ENCODE measurements at places on chromosomes 7 and 10. TPM values are rescaled to one million over a fixed set of nuclear protein-coding genes. Genes with fewer than 3 reads are reported as not detected.

DNA sequence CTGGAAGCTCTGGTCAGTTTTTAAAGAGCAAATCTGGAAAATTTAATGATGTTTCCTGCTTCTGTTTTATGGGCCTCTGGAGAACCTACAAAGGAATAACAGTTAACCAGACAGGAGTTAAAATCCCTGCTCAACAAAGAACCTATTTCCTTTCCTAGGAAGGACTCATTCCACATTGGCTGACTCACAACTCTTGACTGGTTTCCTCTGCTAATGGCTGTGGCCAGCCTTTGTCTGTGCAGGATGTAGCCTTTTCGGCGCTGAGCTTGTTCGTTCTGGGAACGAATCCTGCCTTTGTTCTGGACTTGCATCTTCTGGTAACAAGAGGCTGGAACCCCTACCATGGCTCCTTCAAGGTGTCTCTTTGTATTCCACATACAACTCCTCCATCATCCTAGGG, 112.8 kb upstream of the PDCD4 start:
- no peaks in the 10 kb centered on the region for H3K36me3 ChIP-seq
- no peak overlapping the region for H3K4me3 ChIP-seq
- peak overlapping the region; percentile 38 for H3K27ac ChIP-seq
- no peak for DNase-seq
- peaks cover 61% of the 10 kb centered on the region for H3K4me1 ChIP-seq

DNA sequence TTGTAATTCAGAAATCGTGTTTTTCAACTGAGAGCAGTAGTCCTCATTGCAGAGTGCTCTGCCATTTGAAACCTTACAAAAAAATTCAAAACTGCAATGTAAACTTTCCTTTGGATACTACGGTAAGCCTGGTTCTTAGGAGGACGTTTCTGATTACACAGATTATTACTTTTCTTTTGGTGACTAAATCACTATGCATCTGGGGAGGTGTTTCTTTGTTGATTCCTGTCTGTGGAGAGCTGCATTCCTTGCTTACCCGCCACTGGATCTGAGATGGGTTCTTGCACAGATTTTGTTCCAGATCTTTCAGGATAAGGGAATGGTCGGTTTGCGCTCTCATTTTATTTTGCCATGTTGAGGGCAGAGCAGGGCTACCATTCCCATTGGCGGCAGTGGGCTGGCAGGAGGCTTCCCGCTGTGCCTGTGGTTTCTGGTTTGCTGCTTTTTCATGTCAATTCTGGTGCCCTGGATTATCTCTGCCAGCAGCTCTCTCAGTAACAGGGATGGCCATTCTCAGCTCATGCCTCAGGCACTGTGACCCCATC, 485.1 kb downstream of the GLRX3 start:
- no peaks in the 10 kb centered on the region for H3K36me3 ChIP-seq
- DNase-seq, result no peak
- H3K27ac ChIP-seq, result no peak overlapping the region
- no peaks in the 10 kb centered on the region for H3K4me1 ChIP-seq
- peaks cover 42% of the 10 kb centered on the region for H3K27me3 ChIP-seq

DNA sequence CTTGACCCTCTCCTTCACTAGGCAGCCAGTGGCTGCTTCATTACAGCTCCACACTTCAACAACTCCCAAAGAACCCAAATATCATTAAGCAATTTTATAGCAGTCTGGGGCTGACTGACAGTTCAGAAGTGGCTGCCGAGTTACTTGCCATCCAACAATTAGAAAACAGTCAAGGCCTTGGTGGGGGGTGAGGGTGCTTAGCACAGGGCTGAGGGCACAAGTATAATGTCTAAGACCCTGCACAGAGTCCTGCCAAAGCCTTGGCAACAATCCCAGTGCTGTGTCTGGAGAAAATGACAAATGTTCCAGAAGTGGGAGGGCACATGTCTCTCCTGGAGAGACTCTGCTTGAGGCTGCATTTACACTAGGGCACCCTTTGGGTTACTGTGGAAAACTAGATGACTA, 71.1 kb downstream of the CXCL12 start:
- H3K36me3 ChIP-seq, result no peaks in the 10 kb centered on the region
- H3K27ac ChIP-seq, result no peak overlapping the region
- DNase-seq, result peak; percentile 64
- H3K4me3 ChIP-seq, result no peak overlapping the region

OPALIN gene
- total RNA-seq, result not detected

- peak; percentile 34 for DNase-seq
- H3K4me3 ChIP-seq, result no peak overlapping the region
- no peaks in the 10 kb centered on the region for H3K27me3 ChIP-seq
- H3K4me1 ChIP-seq, result no peaks in the 10 kb centered on the region
- H3K36me3 ChIP-seq, result no peaks in the 10 kb centered on the region
Measured at GRCh38 chr10:37434091-37434490, 308.7 kb downstream of the ANKRD30A start.

DNA sequence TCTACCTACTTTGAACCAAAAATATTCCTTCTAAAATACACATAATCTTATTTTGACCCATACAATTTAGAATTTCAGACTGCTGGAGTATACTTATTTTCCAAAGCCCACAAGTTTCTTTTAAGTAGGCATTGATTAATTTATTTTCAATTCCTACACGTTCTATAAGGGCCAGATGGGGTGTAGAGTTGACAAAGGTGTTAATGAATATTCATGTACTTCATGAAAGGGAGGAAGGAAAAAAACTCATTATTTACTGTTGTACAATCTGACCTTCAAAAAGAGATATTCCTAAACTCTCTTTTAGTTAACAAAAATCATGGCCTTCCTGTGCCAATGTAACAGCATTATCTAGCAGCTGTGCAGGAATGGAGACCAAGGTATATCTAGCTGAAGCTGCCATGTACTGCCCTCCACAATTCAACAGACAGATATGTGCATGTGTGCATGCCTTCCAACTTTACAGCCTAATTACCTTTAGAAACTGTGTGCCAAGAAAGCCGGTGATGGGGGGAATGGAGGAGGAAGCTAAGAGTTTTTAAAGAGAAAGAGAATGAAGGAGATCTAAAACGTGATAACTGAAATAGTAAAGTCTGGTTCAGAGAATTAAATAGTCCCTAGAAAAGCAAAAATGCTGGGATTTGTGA, 108.9 kb downstream of the UPF2 start:
- no peak overlapping the region for H3K4me3 ChIP-seq
- H3K36me3 ChIP-seq, result peaks cover 43% of the 10 kb centered on the region
- DNase-seq, result no peak
- H3K4me1 ChIP-seq, result no peaks in the 10 kb centered on the region
- no peak overlapping the region for H3K27ac ChIP-seq
- H3K27me3 ChIP-seq, result no peaks in the 10 kb centered on the region

MACROH2A2 gene
- 16.2 TPM for total RNA-seq
